ENCODE measurements at places on chromosomes 3 and 15. TPM values are rescaled to one million over a fixed set of nuclear protein-coding genes. Genes with fewer than 3 reads are reported as not detected.
A peak's percentile ranks its signal among the peaks of the same experiment; 100 is the strongest.

DNA sequence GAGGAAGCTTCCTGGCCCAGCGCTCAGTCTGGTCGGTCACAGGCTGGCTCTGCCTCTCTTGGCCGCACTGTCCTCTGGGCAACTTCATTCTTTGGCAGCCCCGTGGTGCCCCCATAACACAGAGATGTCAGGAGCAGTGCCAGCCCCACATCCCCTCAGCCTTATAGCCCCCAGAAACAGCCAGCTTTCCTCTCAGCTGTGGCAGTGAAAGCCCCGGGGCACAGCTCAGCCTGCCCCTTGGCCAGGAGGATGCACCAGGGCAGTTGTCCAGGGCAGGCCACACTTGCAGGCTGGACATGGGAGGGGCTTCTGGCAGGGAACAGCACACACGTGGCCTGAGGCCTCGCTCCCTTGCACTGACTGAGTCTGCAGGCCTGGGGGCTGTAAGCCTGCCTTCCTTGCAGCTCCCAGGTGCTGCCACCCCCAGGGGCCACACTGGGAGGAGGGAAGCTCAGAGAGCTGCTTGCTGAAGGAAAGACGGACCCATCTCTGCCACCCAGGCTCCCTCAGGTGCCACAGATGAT, 10.3 kb upstream of the RHO start:
- no peaks in the 10 kb centered on the region for H3K27me3 ChIP-seq
- no peak for DNase-seq
- H3K4me3 ChIP-seq, result no peak overlapping the region
- no peaks in the 10 kb centered on the region for H3K36me3 ChIP-seq

- no peak for DNase-seq
- no peak overlapping the region for H3K4me3 ChIP-seq
- no peaks in the 10 kb centered on the region for H3K36me3 ChIP-seq
- H3K27ac ChIP-seq, result no peak overlapping the region
Measured at GRCh38 chr3:123752228-123752627, 131.9 kb downstream of the MYLK start.

The LXN gene
- total RNA-seq, result 31.4 TPM

DNA sequence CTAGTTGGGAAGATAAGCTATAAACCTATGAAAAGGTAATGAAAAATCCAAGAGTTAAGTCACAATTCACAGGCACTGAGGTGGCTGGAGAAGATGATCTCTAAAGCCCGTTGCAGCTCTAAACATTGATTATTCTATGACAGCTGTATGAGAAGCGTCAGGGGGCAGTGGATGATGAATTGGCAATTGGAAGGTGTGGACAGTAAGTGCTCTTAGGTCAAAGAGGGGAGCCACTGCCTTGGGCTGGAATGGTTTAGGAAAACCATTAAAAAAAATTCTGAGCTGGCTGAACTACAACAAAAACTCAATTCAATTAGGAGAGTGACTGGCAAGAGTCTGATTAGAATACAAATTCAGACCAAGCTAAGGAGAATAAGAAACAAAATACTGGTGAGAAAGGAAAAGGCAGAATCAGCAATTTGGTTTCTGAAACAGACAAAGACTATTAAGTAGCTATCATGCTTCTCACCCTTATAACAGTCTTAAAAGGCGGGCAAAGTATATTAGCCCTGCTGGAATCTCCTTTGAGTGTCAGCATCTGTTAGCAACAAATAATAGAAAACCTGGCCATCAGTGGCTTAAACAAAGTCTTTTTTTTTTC, 8.8 kb upstream of the NMD3 start:
- no peak overlapping the region for H3K27ac ChIP-seq
- H3K4me1 ChIP-seq, result no peaks in the 10 kb centered on the region
- H3K36me3 ChIP-seq, result no peaks in the 10 kb centered on the region
- DNase-seq, result no peak
- H3K4me3 ChIP-seq, result no peak overlapping the region
- H3K27me3 ChIP-seq, result no peaks in the 10 kb centered on the region

DNA sequence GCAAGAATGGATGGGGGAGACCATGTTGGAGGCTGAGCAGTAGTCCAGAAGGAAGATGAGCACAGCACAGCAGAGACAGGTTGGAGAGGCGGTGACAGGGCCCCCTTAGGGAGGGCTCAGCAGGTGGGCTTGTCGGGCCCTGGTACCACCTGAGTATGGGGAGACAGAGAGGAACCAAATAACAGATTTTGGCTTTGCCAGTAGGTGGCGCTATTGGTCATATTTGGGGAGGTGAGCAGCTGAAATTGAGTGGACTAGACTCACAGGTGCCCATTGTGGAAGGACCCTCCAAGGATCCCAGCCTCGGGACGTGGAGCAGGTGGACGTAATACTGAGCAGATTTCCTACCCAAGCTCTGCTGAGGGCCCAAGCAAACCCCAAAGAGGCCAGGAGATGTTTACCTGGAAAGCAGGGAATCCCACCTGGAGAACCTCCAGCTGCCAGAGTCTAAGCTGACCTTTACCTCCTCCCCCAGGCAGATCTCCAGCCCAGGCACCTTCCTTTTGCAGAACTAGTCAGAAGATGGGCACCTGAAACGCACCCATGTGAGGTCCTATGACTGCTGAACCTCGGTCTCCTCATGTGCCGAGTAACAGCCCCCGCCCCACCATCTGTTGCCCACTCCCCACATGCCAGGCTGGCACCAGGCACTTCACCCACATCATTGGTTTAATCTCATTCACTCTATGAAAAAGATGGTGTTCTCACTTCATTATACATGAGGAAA, 24.6 kb upstream of the CORO2B start:
- H3K4me3 ChIP-seq, result no peak overlapping the region
- peak; percentile 52 for DNase-seq
- no peak overlapping the region for H3K27ac ChIP-seq
- no peaks in the 10 kb centered on the region for H3K4me1 ChIP-seq

The CYP11A1 gene
- 0.64 TPM for total RNA-seq

The PRICKLE2 gene
- 34.5 TPM for total RNA-seq

Data from left lung (tissue), 14 donors.